ENCODE measurements at places on chromosomes 5 and 9. TPM values are rescaled to one million over a fixed set of nuclear protein-coding genes. Genes with fewer than 3 reads are reported as not detected.

Gene NEUROG1
- not detected for total RNA-seq

Gene AMBP
- total RNA-seq: not detected

Gene AGXT2
- total RNA-seq: not detected

Gene SPATA31E1
- total RNA-seq: not detected

Gene SCGB3A2
- total RNA-seq: not detected

Gene ZFP37
- 6.8 TPM for total RNA-seq

Gene SH3GL2
- not detected for total RNA-seq

Gene ECM2
- total RNA-seq: 65.6 TPM

Gene DCTN4
- total RNA-seq: 66.4 TPM

Gene RNF183
- not detected for total RNA-seq

Gene SYNPO
- total RNA-seq: 327 TPM

Gene IL17B
- 2.8 TPM for total RNA-seq

Gene FBN2
- 0.84 TPM for total RNA-seq
